ENCODE measurements at places on chromosomes 1 and 21.

GRCh38 chr21:33228455-33228854 lies 1.3 kb upstream of the IFNAR2 start:
- DNase-seq = no peak

GRCh38 chr1:234840843-234841242 lies 230.9 kb upstream of the IRF2BP2 start:
- peak; percentile 80 for DNase-seq

DNA sequence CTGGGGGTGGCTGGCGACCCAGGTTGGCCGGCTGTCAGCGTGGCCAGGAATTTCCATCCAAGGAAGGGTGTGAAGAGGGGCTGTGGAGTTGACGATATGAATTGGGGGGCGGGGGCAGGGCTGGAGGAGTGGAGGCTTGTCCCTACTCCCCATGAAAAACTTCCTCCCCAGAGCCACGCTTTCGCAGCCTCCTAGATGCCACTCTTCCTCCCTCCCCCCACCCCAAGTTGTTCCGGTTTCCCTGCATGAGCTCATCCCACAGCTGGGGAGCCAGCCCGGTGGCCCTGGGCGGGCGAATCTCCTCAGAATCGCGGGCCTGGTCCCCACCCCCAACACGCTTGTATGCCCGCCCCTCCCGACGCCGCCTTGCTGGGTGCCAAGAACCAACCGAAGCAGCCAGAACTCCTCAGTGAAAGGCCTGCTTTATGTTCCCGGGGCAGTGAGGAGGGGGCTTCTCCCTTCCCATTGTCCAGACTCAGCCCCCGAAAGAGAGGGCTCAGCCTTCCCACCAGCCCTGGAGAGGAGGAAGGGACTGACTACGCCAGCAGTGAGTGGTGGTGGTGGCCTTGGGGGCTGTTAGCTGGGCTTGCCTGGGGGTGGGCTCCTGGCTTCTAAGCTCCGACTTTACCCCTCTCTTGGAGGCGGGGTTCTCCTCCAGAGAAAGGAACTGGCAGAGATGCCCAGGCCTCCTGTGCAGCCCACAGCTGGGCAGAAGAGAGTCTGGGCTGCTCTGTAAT lies 1.8 kb upstream of the CSMD2 start:
- DNase-seq = peak; percentile 91

- peak; percentile 38 for DNase-seq
Measured at GRCh38 chr1:203555076-203555475, 61.1 kb downstream of the OPTC start.

- no peak for DNase-seq
Measured at GRCh38 chr1:28551381-28551780, 1.5 kb upstream of the TRNAU1AP start.

- DNase-seq = no peak
Measured at GRCh38 chr1:68166348-68166747, 66.0 kb downstream of the WLS start.

- no peak for DNase-seq
Measured at GRCh38 chr1:201504179-201504631, 2.7 kb downstream of the CSRP1 start.

- DNase-seq = no peak
Measured at GRCh38 chr1:160325252-160325651, 17.8 kb downstream of the COPA start.

DNA sequence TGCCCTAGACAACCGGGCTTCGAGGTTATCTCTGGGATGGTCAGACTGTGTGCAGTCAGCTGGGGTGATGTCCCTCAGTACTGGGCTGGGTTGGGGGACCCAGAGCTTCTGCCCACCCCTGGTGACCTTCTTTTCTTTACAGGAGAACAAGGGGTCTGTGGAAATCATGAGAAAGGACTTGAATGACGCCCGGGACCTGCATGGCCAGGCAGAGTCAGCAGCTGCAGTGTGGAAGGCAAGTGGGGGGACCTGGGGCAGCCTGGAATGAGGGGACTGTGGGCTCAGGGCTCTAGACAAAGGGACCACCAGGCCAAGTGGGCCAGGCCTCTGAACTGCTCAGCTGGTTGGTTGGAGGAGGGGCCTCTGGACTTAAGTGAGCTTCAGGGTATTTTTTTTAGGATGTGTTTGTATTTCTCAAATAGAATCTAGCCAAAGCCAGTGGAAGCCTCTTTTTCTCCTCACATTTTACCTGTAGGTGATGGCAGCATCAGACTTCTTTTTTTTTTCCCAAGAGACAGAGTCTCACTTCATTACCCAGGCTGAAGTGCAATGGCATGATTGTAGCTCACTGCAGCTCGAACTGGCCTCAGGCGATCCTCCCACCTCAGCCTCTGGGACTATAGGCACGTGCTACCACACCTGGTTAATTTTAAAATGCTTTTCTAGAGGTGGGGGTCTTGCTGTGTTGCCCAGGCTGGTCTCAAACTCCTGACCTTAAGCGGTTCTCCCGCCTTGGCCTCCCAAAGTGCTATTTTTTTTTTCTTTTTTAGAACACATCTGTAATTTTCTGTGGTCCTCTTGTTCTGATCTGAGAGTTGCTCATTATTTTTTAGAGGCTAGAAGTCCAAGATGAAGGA lies 1.9 kb downstream of the RNF187 start:
- no peak for DNase-seq

Measured in M059J (cell line).